ENCODE measurements at places on chromosomes 12 and 14.
A peak's percentile ranks its signal among the peaks of the same experiment; 100 is the strongest.

- no peak for DNase-seq
Measured at GRCh38 chr14:24631749-24632335, 2.1 kb downstream of the GZMB start.

GRCh38 chr14:106459971-106460730, 933.8 kb downstream of the TMEM121 start:
- peak; percentile 80 for DNase-seq

GRCh38 chr12:94973221-94973620, 30.3 kb downstream of the NDUFA12 start:
- DNase-seq: no peak

- peak; percentile 69 for DNase-seq
Measured at GRCh38 chr12:31874961-31875608, 84.1 kb upstream of the RESF1 start.

DNA sequence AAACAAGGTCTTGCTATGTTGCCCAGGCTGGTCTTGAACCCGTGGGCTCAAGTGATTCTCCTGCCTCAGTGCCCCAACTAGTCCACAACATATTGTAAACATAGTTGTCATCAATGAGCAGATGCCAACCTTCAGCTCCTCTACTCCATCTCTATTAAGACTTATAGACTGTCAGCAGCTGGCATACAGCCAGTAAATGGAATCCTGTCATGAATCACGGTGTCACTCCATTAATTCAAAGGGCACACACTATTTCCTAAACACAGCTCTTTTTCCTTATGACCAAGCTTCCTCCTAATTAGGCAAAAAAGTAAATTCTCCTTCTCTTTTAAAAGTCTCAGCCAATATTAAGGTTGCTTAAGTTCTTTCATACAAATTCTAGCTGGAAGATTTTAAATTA, 111.2 kb downstream of the ITPR2 start:
- DNase-seq: no peak

DNA sequence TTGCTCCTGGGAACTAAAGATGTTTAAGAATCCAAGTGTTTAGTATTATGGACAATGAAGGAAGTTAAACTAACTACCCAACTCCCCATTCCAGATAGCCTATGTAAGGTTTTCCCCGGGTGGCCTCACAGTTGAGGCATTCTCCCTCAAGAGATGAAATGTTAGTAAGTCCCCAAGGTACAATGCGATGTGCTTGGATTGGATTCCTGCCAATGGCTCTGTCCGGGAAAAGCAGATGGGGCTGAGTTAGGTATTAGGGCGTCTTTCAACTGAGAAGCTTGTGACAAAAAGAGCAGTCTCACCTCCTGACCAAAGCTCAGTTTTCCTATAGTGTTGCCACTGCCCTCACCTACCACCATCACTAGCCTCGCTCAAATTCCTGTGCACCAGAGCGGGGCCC, 64.8 kb upstream of the E2F7 start:
- DNase-seq: no peak

- DNase-seq: peak; percentile 24
Measured at GRCh38 chr14:59356767-59357166, 108.4 kb downstream of the GPR135 start.

- DNase-seq: no peak
Measured at GRCh38 chr14:23009483-23009938, 432 bp downstream of the C14orf93 start.

- DNase-seq: no peak
Measured at GRCh38 chr12:2239381-2239871, 186.6 kb downstream of the CACNA1C start.

DNA sequence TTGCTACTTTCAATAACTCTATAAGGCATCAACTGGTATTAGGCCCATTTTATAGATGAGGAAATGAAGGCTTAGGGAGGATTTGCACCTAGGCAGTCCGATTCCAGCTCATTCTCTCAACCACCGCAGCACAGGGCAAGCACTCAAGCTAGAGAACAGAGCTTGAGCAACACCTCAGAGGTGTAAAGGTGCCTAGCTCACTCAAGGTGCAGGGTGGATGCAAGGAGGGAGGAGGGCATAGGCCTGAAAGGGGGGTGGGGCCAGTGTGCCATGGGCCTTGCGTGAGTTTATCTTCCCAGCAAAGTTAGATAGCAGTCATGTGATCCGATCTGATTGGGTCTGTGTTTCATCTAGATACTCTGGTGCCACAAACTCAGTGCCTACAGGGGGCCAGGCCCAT, 10.2 kb upstream of the EMP1 start:
- DNase-seq: no peak

DNA sequence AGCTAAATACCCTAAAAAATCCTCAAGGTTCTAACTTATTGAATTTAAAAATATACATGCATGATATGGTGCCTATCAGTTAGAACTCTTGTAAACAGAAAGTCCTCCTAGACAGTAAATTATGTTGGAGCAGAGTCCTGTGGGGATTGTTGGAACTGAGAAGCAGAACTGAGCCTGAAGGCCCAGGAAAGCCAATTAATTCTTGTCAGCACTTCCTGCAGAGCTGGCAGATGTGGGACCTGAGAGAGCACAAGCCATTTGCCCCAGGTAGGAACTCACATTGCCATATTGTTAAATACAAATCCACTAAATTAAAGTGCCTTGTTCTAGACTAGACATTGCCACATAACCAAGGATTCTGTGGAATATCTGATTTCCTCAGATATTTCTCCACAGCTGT, 117.1 kb downstream of the RTN1 start:
- no peak for DNase-seq

DNA sequence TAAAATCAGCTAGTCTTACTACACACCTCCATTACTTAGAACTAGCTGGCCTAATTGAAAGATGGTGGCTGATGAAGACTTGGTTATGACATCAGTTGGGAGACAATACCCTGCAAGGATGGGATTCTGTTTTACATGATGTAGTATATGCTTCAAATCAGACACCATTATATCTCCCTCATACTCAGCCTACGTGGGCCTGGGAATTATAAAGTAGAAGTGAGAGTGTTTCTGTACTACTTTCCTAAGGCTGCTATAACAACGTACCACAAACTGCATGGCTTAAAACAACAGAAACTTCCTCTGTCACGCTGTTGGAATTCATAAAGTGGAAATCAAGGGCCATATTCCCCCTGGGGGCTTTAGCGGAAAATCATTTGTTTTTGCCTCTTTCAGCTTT, 190.4 kb downstream of the PAH start:
- DNase-seq: no peak

DNA sequence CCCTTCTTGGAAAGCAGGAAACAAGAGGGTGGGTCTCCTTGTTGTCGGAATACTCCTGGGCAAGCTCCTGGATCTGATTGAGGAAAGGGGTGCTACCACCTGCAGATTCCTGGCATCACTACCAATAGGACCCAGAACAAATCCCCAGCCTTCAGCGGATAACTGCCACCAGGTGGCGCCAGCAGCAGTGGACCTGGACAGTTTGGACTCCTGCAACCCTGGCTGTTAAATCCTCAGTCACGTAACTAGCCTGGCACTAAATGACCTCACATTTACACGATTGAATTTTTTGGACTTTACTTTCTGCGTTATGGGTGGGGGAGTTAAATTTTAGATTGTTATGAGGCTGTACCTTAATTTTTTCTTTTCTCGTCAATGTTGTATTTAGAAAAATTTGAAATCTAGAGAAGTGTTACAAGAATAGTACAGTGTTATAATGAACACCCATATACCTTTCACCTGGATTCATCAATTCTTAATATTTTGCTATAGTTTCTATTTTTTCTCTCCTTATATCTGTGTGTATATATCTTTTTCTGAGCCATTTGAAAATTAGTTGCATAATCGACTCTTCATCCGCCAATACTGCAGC, 95.6 kb downstream of the GAS2L3 start:
- DNase-seq: peak; percentile 65

DNA sequence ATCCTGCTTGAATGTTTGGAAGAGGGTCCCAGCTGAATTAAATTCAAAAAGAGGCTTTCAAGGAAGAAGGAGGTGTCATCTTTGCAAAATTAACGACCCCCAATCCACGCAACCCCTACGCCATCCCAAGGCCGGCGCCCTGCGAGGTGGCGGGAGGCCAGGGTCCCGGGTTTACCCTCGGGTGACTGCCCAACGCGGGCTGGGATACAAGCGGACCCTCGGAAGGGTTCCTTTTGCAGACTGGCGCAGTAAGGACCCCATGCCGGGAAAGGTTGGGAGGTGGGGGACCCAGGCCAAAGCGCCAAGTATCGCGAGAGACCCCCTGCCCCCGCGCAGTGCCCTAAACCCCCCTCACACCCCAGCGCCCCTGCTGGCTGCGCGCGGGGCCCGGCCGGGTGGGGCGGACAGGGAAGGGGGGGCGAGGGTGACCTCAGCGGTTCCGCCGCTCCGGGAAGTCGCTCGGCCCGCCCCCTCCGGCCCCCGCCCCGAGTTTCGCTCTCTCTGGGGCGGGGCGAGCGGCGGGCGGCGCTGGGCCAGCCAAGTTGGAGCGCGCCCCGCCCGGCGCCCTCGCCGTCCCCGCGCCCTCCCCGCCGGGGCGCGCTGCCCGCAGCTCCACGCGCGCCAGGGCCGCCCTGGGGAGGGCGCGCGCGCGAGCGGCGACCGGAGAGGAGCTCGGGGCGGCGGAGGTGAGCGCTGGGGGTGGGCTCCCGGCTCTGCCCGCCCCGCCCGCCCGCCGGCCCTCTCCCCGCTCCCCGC, 708 bp upstream of the ZBTB42 start:
- DNase-seq: peak; percentile 98

All from GM20000 (cell line).